ENCODE measurements at places on chromosomes 3 and 15. TPM values are rescaled to one million over a fixed set of nuclear protein-coding genes. Genes with fewer than 3 reads are reported as not detected.

DNA sequence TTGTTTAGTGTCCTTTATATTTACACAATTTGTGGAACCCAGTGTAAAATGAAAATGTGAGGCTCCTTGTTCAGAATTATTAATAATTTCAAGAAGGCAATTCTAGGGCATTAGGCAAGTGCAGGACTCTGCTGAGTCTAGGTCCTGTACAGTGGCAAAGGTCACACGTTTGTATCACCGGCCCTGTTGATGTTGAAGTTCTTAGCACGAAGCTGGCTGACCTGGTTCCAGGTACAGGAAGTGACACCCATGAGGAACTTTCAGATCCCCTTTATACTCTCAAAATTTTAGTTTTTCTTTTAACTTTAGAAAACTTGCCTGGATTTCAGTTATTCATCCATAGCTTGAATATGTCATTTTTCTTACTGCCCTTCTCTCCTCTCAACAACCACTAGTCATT lies 349.4 kb downstream of the CNTN6 start:
- no peaks in the 10 kb centered on the region for H3K4me1 ChIP-seq

ZBTB20 gene
- 18.2 TPM for total RNA-seq

DNA sequence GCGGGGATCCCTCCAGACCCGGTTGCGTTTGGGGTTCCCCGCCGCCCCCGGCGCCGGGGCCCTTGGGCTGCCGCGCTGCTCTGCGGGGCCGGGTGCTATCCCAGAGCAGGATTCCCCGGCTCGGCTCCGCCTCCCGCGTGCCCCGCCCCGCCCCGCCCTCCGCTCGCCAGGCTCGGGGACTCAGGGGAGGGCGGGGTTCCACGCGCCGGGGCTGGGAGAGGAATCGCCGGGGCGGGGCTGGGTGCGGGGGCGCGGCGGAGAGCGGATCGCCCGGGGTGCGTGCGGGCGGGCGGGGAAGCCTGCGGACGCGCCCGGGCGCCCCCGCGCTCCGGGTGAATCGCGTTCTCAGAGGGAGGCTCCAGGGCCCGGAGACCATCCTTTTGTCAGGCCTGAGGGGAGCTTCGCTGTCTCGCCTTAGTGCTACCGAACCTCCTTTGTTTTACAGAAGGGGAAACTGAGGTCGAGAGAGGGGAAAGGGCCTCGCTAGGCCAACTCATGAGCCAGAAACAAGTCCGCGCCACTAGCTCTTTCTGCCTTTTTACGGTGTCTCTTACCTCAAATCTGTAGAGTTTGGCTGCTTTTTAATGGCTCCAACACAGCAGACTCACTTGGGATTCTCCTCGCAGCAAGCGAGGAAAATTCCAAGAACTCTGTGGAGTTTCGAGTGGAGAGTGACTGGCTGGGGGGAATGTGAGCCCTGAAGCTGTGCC lies at the start of gene TMEM158:
Gene TMEM158 (minus strand): TSS at position 82 of the 710 bp plus-strand sequence. CDS start 260 bp downstream, outside the sequence.
- no peaks in the 10 kb centered on the region for H3K27me3 ChIP-seq
- peak; percentile 77 for DNase-seq
- H3K4me3 ChIP-seq, result peak within 1 kb of the TSS; percentile 88
- H3K27ac ChIP-seq, result peak within 1 kb of the TSS; percentile 43
- no peaks in the 10 kb centered on the region for H3K36me3 ChIP-seq

EPB42 gene
- total RNA-seq, result not detected

IMP3 gene
- 85.3 TPM for total RNA-seq
